ENCODE measurements at places on chromosomes 4 and X.

DNA sequence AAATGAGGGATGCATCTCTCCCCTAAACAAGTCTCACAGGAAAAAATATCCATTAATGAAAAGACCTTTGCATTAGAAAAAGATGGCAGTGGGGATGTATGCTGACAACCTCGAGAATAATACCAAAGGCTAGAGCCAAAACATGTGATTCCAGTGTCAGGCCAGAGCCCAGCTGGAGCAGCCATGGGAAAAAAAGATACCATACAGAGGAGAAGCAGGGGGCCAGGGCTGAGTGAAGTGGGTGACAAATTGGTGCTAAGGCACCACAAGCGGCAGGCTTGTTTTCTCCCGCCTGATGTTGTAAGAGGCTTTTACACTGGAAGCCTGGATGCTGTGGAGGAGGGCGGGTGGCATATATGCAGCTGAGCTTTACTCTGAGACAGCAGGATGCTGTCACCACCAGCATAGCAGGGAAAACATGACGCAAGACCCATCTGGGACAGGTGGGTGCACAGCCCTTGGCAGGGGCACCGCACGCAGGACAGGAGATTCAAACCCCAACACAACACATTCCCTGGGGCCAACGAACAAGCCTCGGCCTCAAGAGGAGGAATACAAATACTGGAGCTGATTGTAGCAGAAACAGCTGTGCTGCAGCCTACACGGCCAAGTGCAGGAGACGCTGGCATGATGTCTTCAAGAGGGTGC lies 91.9 kb downstream of the TSPAN5 start:
- no peak for DNase-seq

DNA sequence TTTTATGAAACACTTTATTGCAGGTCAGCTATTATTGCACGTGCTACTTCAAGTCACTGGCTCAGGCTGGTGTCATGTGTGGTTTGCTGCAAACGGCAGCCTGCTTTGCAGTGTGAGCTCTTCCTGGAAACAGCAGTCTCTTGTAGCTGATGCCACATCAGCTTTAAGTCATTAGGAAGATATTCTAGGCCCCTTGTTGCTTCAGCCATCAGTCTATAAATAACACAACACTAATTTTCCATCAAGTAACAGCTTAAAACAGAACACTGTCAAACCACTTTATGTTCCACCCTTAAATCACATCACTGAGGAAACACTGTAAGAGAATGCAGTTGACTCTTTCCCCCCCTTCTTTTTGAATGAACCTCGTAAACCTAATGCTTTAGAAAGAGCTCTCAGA lies 93.8 kb downstream of the GATB start:
- DNase-seq: no peak

DNA sequence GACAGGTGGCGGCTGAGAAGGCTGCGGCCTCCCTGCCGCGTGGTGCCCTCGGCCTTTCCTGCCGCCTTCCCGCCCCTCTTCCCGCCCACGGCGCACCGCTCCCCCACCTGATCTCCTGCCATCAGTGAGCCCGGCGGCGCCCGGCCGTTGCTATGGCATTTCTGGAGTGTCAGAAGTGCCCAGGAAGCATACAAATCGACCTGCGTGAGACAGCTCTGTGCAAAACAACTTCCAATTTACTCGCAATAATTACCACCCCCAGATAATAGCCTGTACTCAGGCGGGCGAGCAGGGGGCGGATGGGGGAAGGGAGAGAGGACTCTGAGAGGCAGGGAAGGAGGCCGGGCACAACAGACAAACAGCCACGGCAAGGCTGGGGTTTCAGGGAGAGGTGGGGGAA lies 16.6 kb upstream of the ERCC6L start:
- DNase-seq: no peak

- no peak for DNase-seq
These were observed 23.3 kb upstream of the GUCY1B1 start for GRCh38 chr4:155735496-155735895.

- no peak for DNase-seq
These were observed 16.4 kb downstream of the DMD start for GRCh38 chrX:33194876-33195433.

DNA sequence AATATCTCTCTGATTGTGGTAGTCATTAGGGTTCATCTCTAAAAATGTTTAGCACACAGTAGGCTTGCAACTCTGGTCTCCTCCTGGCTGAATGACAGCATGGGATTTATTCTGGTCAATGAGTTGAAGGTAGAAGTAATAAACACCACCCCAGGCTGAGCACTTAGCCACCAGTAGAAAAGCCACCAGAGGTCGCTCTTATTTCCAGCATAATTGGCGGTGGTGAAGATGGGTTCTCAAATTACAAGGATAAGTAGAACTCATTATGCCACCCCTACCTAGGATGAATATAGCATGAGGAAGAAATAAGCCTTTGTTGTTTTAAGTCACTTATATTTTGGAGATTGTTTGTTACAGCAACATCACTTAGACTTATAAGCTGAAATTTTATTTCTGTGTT lies 302.7 kb downstream of the GPM6A start:
- no peak for DNase-seq

GRCh38 chr4:1116838-1117237 lies 3.5 kb upstream of the RNF212 start:
- no peak for DNase-seq

GRCh38 chrX:81556880-81557279 lies 355.0 kb downstream of the SH3BGRL start:
- DNase-seq: no peak

DNA sequence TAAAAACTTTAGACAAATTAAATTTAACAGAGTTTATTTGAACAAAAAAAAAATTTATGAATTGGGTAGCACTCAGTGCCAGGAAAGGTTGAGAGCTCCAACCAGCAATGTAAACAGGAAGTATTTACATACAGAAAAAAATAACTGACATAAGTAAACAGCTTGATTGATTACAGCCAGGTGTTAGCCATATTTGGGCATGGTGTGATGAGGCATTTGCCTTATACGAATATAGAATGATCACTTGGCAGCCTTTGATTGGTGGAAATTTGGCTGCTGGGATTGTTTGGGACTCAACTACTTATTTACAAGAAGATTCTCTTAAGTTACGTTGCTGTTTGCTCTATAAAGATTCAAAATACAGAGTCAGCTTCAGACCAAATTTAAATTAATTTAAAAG lies 172.0 kb downstream of the ADAM29 start:
- no peak for DNase-seq

DNA sequence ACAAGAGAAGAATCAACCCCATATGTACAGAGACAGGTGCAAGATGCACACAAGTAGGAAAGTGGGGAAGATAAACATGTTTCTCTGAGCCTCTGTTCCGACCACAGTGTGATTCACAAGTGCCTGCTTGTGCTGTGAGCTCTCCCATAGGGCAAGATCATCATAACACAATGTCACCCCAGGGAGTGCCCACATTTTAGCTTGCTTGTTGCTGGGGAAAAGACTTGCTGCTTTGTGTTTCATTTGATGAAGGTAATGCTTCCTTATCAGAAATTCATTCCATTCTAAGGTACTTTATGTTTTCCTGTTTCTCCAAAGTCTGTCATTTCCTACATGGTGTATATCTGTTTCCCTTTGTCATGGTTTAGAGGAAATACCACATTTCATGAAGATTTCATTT lies 304.5 kb upstream of the DIPK2B start:
- no peak for DNase-seq

GRCh38 chrX:40091691-40092421 lies 5.9 kb downstream of the BCOR start:
- no peak for DNase-seq

DNA sequence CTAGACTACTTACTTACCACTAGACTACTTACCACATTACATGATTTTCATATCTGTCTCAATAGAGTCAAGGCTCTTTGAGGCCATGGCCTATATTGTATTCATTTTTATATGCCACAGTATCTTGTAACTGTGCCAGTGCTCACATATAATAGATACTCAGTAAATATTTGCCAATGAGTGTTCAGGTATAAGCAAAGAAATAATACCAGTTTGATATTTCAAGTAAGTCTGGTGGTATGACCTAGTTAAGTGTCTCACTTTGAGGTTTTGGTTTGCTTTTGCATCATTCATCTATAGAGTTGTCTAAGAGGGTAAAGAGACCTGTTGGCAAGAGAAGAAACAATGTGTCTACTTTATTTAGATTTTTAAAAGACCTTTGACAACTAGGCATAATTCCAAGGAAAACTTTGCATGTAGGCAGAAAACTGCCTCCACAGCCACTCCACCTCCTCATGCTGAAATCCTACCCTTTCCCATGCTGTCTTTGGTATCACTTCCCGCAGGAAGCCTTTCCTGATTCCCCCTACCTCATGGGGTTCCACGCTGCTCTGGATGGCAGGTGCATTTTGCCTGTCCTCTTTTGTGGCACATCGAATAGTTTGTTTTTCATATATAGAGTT lies 91.3 kb upstream of the KLHL13 start:
- no peak for DNase-seq

DNA sequence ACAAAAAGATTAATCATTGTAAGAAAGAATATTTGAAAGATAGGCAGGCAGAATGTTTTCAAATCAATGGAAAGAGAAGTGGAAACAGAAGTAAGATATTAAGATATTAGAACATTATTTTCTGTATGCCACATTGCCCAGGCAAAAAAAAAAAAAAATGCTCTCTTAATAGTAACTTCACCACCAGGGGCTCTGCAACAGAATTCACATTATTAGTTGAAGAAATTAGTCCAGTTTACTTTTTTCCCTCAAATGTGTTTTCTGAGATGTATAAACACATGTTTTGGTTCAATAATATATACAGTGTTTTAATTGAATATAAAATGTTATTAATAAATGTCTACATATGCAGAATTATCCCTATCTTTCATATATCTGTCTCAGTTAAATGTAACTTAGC lies 78.0 kb upstream of the ADAD1 start:
- DNase-seq: no peak

- no peak for DNase-seq
These were observed 24.4 kb upstream of the DYNLT3 start for GRCh38 chrX:37871626-37872302.

DNA sequence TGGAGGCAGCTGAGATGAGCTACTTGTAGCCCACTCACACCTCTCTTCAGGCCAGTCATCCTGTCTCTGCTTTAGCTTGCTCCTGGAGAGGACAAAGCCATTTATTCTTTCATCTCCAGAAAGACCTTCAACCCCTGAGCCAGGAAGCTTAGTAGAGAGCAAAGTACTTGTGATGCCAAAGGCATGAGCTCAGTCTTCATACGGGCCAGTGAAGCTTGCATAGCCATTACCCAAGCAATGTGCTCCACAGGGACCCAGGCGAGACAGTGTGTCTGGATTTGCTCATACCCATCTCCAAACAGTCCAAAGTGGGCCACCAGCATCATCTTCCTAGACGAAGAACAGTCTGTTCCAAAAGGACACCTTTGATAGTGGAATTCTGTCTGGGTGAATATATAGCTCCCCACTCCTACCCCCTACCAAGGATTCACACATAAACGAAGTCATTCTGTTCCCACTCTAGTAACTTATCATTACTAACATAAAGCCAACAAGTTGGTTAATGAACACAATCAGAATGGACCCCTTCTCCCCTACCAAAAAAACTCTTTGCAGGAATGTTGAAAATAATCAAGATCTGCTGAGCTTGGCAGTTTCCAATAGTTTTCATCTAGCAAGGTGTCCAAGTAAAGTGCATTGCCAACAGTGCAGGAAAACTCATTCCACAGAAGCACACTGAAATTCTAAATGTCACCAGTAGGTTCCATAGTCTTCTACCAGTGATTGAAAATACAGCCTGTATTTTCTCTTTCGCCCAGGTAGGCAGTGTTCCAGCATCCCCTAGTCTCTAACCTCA lies 6.7 kb downstream of the TNMD start:
- no peak for DNase-seq

DNA sequence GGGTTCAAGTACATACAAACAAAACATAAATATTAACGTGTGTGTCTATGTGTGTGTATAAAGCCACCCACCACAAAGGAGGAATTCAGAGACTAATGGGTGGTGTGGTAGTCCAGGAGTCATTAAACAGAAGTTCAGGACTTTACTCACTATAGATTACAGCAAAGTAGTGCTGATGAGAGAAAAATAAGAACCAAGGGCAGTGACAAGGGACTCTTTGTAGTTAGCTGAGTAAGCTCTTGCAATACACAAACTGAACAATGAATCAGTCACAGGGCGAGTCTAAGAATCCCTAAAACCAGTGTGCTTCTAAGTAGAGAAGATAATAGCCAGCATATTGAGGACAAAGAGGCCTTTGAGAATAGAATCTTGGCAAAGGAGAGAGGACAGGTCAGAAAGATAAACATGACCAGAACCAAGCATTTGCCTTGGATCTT lies 232.4 kb downstream of the PPP3CA start:
- DNase-seq: no peak

DNA sequence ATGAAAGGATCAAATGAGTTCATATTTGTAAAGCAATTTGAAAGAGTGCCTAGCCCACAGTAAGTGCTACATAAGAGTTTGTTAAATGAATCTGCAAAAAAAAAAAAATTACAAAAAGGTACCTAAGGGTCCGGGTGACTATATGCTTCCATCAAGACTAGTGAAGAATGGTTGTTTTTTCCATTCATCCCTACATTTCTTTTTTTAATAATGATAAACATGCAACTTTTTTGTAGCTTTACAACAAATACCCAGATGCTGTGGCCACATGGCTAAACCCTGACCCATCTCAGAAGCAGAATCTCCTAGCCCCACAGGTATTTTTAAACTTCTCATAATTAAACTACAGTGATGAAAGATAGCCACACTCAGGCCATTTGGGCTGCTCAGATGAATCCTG lies 4.3 kb downstream of the SPP1 start:
- no peak for DNase-seq

- DNase-seq: no peak
These were observed 357 bp upstream of the IGBP1 start for GRCh38 chrX:70132877-70133302.

DNA sequence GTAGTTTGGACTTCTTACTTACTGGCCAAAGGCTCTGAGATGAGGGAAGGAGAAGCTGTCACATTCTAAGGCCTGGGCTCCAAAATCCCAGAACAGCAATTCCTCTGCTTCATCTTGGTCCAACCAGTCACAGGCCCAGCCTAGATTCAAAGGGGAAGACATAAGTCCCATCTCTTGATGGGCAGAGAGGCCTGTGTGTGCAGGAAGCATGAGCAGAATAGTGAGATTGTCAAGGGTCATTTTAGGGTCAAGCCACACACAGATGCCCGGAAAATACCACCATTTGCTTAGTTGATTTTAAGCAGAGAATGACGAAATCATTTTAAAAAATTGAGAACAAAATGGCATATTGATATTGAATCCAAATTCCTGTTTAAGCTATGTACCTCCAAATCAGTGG lies 580.9 kb upstream of the ZFP42 start:
- no peak for DNase-seq

DNA sequence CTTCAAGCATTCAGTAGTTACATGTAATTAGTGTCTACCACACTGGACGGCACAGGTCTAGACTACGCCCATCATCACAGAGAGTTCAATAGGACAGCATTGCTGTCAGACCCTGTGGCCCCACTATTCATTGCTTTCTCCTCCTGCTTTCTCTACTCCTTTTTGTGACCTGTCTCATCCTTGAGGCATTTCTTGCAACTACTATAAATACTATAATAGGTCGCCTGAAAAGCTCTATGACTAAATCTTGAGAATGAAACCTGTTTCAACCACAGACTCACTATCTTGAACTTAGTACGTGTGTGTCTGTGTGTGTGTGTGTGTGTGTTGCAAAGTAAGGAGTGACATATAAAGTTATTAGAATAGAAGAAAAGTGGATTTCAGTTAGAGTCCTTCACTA lies 252.9 kb upstream of the KLF3 start:
- no peak for DNase-seq

GRCh38 chr4:43089730-43090129 lies 197.2 kb downstream of the GRXCR1 start:
- no peak for DNase-seq

- DNase-seq: no peak
These were observed 4.1 kb downstream of the ZNF185 start for GRCh38 chrX:152901816-152902501.
